ENCODE measurements at places on chromosomes 13 and 19.
A peak's percentile ranks its signal among the peaks of the same experiment; 100 is the strongest.

GRCh38 chr13:19864746-19865309 is 1.4 kb upstream of the ZMYM5 start:
- DNase-seq: peak; percentile 76

DNA sequence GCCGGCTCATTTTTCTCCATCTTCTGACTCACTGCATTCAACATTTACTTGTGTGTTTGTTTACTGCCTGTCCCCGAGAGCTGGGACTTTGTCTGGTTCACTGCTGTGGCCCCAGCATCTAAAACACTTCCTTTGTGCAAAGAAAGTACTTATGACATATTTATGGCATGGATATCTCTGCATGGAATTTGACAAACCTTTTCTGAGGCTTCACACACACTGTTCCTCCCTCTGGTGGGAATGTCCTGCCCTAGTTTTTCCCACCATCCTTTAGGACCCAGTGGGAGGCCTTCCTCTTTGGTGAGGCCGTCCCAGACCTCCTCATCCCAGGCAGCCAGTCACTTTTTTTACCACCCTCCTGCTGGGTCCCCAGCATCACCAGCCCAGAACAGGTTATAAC is 1.4 kb upstream of the SRRM5 start:
- DNase-seq: no peak

DNA sequence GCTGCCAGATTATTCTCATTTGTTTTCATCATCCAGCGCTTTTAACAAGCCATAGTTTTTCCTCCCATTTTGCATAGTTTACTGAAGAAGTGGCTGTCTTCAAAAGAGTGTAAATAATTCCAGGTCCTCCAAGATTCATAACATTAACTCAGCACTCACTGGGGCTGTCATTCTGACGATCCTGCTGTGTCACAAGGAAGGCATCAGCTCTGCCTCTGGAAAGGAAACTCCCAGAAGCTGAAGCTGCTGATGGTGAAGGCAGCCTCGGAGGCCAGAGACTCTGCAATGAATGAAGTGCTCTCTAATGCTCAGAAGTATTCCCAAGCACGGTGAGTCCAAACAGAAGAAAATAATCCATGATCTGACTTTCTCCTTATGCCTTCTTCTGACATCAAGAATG is 60.0 kb downstream of the FLT1 start:
- DNase-seq: no peak

DNA sequence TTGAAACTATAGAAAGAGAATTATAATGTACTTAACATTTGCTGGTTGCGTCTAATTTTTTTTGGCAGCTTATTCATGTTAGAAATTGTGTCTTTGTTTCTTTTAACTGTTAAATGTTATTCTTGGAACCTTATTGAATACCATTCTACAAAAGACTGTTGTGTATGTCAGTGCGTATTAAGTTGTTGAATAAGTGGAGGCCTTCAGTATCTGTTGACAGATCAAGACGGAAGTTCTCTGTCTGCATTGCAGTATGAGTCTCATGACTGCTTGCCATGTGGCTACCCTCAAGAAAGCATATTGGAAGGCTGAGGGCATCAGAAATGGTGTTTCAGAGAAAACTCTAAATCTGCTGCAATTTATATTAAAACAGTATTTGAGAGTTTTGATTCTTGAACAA is 8.5 kb downstream of the UBA2 start:
- no peak for DNase-seq

- DNase-seq: no peak
Measured at GRCh38 chr19:3833578-3834348, 35.1 kb downstream of the ZFR2 start.

GRCh38 chr13:77397636-77398035 is 70.7 kb upstream of the MYCBP2 start:
- DNase-seq: no peak

DNA sequence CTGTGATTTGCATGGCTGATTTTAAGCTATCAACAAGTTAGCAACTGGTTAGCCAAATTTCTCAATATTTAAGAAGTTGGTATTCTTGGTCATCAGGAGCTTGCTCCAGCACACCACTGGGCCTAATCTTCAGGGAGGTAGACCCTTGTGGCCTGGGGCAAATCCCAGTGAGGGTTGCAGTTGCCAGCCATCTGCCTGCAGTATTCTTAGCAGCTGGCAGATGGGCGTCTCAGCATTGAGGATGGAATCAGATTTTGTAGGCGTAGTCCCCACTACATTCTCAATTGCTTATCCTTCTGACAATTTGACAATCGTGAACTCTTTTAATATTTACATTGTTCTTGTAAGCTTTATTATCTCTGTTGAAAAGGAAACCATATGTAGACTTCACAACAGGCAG is 1266.2 kb downstream of the SLITRK5 start:
- no peak for DNase-seq

DNA sequence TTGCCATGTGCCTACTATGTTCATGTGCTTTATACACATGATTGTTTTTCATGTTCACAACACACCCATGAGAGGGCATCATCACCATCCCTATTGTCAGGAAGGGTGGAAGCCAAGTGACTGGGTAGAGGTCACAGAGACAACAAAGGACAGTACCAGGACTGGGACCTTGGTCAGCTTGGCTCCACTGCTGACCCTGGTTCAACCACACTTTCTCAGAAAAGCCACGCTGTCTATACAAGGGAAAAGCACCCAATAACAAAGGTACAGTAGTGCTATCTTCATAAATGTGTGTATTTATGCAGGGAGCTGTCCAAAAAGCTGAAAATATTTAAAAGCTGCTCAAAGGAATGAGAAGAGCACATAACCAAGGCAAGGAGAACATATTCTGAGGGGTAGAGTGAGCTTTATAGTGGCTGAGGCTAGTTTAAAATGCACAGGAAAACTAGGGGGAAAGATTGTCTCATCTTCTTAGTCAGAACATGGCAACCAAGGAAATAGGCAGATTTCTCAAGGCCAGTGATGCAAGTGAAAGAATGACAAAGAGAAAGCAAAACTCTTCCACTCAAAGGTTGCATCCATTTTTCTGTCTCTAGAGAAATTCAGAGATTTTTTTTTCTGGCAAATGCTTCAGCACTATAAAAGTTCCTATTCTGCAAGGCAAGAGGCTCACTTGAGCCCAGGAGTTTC is 415.0 kb downstream of the FOXO1 start:
- DNase-seq: no peak

DNA sequence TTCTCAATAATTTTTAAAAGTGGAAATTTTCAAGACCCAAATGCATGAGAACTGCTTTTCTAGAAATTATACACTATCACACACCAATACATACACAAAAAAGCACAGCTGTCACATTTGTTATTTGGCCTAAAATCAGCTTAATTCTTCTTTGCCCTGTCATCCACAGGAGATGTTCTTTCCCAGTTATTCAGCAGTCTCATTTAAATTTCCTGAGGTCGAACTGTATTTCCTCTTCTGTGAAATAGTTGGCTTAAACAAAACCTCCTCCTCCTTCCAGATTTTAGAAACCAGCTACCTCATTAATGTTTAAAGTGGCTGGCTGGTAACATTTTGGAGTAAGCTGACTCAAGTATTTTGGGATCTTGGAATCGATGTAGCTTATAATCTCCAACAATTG is 39.1 kb downstream of the SMAD9 start:
- no peak for DNase-seq

DNA sequence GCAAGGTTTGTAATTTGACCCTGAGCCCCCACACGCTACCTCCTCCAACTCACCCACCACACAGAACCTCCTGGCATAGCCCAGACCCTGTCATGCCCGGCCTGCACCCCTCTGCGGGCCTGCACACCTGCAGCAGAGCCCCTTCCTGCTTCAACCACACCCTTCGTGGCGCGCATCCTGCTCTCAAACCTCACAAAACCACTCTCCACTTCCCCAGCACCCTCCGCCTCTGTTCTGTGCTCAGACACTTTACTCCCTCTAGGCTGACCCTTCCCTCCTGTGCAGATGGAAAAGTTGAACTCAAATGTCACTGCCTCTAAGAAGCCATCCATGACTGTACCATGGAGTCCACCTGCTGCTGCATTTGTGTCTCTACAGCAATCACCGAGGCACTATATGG is 28.5 kb downstream of the FAAP24 start:
- no peak for DNase-seq

DNA sequence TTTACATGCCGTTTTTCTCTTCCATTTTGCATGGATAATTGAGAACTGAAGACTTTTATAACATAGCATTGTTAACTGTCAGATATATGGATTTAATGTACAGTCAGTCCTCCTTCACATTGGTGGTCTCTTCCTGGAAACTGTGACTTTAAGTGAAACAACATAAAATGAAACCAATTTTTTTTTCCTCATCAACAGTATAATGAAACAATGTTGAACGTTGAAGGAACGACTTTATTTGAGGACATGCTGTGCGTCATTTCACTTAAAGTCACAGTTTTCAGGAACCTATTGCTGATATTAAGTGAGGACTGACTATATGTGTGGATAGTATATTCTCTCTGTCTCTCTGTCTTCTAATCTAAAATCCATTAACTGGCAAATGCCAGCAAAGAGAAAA is 54.8 kb downstream of the COG3 start:
- no peak for DNase-seq

GRCh38 chr19:10812902-10813404 is 23.1 kb downstream of the TMED1 start:
- DNase-seq: no peak

- DNase-seq: no peak
Measured at GRCh38 chr13:28544026-28544425, 49.1 kb upstream of the FLT1 start.

DNA sequence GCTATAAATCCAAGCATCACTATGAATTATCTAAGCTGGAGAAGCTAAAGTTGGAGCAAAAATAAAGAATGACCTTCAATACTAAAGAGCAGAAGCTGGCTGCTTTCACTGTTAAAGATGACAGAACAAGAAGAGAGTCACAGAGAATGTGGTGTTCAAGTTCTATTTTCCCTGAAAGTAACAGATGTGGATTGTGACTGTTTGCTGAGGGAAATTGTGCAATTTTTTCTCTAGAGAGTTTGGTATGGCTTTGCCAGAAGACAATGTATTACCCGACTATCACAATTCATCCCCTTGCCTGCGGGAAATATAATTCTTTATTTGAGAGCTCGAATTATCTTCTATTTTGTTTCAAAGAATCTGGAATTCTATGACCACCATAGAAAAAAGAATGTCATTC is 83.1 kb downstream of the TNFSF13B start:
- DNase-seq: no peak

All from lower leg skin (tissue), 4 donors.